ENCODE measurements at places on chromosomes 16 and 17. TPM values are rescaled to one million over a fixed set of nuclear protein-coding genes. Genes with fewer than 3 reads are reported as not detected.

Gene MT1B
- total RNA-seq: not detected

Gene GCGR
- total RNA-seq: not detected

Gene HS3ST4
- not detected for total RNA-seq

Gene ARSG
- total RNA-seq: 0.35 TPM

All from pericardium fibroblast (primary cell).